ENCODE measurements at places on chromosomes 12 and 14. TPM values are rescaled to one million over a fixed set of nuclear protein-coding genes. Genes with fewer than 3 reads are reported as not detected.

The AJUBA gene
- total RNA-seq = 1.2 TPM

The TOMM20L gene
- total RNA-seq = 0.37 TPM

The PNN gene
- total RNA-seq = 92.5 TPM

The SLC10A1 gene
- total RNA-seq = not detected

DNA sequence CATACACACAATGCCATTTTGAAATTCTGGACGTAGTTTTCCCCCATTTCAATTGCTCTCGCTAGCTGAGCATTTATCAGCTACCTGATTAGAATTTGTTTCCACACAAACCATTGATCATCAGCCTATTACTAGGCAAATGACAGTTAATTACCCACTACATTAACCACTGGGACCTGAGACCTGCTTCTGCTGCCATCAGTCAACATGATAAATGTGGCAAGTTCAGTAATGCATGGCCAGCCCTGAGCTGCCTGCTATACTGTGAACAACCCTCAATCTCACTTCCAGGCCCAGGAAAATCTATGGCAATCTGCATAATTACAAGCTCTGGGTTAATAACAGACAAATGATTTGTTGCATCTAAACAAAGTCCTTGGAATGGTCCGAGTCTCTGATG lies 43.5 kb downstream of the LMO3 start:
- DNase-seq = no peak
- H3K27ac ChIP-seq = no peak overlapping the region
- no peaks in the 10 kb centered on the region for H3K27me3 ChIP-seq

GRCh38 chr12:76568130-76568529 lies 8.6 kb upstream of the OSBPL8 start:
- no peaks in the 10 kb centered on the region for H3K36me3 ChIP-seq
- H3K4me1 ChIP-seq = peaks cover 9% of the 10 kb centered on the region
- DNase-seq = no peak
- H3K27me3 ChIP-seq = no peaks in the 10 kb centered on the region

DNA sequence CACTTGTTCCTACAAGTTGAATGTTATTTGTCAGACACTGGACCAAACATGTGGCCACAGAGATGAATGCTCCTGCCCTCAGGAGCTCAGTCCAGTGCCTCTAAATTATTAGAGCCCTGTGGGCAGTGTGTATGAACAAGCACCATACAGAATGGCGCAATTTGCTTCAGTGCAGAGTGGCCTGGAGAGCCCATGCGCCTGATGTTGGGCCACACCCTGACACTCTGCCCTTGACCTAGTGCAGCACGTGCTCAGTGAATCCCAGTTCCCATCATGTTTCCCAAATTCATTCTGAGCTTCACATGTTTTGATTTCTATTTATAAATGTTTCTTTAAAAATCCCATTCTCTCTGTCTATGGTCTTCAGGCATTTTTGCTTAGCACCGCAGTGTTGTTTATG lies 116.8 kb downstream of the PRMT8 start:
- no peak overlapping the region for H3K27ac ChIP-seq
- H3K4me3 ChIP-seq = no peak overlapping the region
- DNase-seq = no peak
- H3K4me1 ChIP-seq = no peaks in the 10 kb centered on the region
- H3K36me3 ChIP-seq = no peaks in the 10 kb centered on the region
- H3K27me3 ChIP-seq = no peaks in the 10 kb centered on the region

GRCh38 chr14:86954623-86955022 lies 1038.4 kb downstream of the GALC start:
- H3K27ac ChIP-seq = no peak overlapping the region
- no peaks in the 10 kb centered on the region for H3K36me3 ChIP-seq
- no peak overlapping the region for H3K4me3 ChIP-seq
- H3K27me3 ChIP-seq = no peaks in the 10 kb centered on the region
- DNase-seq = no peak

DNA sequence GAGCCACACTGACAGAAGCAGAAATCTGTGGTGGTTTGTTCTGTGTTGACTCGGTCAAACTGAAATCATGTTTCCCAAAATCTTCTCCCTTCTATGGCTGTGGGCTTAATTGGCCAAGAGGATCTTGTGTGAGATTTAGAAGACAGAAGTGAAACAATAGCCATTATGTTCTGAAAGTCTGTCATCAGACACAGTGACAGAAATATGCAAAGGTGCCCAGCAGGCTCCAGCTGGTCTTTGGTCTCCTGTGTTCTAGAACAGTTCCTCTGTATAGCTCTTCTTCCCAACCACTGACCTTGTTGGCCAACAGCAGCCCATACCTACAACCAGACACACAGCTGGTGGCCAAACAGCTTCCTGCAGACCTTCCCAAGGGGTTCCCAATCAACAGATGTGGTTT lies 25.0 kb upstream of the COCH start:
- DNase-seq = no peak
- no peaks in the 10 kb centered on the region for H3K27me3 ChIP-seq
- no peak overlapping the region for H3K27ac ChIP-seq
- H3K4me3 ChIP-seq = no peak overlapping the region

- no peak overlapping the region for H3K27ac ChIP-seq
- H3K4me3 ChIP-seq = no peak overlapping the region
- H3K27me3 ChIP-seq = no peaks in the 10 kb centered on the region
Observed at GRCh38 chr12:67873355-67873754, 115.9 kb upstream of the IFNG-AS1 start.

DNA sequence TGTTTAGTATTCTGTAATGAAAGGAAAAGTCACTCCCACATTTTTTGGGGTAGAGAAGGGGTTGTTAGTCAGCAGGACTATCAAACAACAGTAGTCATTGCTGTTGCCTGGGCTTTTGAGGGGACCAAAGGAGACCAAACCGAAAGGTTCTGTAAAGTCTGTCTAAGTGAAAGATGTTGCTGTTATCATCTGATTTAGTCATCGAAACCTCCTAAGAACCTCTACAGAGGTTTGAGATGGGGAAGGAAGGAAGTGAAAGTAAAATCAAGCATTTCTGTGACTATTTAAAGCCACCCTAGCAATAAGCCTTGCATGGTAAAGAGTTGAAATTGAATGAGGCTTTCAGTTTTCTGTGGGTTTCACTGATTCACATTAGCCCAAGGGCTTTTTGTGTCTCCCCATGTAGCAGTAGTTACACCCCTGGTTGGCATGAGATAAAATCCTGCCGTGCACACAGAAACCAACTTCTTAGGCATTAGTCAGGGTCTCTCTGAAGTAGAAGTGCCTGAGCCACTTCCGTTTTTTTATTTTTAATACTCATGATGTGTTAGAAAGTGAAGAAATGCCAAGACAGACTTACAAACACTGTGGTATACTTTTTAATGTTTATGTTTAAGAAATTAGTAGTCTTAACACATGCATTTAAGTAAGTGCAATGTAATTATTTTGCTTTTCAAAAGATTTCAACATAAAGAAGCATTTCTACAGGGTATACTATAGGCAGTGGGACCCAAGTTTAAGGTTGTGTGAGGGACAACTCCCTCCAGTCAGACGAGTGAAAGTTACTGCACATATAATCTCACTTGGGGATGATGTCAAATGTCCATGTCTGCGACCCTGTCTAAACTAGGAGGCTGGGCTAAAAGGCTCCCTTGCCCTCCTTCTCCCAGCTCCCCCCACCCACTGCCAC lies 50.4 kb downstream of the DYRK2 start:
- peaks cover 31% of the 10 kb centered on the region for H3K4me1 ChIP-seq
- peak overlapping the region; percentile 43 for H3K4me3 ChIP-seq
- H3K27me3 ChIP-seq = no peaks in the 10 kb centered on the region
- peak overlapping the region; percentile 26 for H3K27ac ChIP-seq
- DNase-seq = peak; percentile 38

DNA sequence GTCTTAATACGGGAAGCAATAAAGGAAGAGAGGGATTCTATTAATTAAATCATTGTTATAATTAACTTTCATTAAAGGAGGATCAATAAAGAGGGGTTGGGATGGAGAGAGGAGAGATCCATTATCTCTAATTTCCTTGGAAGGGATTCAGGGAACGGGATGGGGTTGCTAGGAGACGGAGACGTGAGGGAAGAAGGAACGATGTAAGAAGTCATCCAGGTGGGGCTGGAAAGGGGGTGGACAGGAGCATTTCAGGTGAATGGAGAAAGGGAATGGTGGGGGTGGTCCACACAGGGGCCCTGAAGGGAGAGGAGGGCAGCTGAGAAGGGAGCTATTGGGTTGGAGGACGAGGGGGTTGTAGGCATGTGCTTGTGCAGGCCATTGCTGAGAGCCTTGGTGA lies 17.2 kb downstream of the CALCOCO1 start:
- no peak overlapping the region for H3K27ac ChIP-seq
- H3K27me3 ChIP-seq = peaks cover 3% of the 10 kb centered on the region
- no peak overlapping the region for H3K4me3 ChIP-seq
- H3K4me1 ChIP-seq = no peaks in the 10 kb centered on the region
- no peak for DNase-seq
- H3K36me3 ChIP-seq = peaks cover 10% of the 10 kb centered on the region

DNA sequence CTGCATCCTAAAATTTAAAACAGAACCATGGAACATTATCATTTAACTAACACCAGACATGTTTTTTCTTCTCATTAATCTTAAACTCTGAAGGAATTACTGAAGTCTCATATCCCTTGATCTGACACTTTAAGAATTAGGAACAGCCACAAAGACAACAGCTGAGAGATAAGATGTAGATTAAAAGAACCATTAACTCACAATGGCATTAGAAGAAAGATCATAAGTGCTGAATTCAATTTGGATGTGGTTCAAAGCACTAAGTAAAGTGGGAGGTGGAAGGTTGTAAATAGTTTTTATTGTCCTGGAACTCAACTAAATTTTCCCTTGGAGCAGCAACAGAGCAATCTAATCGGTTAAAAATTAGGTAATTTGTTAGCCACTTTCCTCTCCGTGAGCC lies 199.0 kb upstream of the ATP2B1 start:
- no peaks in the 10 kb centered on the region for H3K4me1 ChIP-seq
- no peak overlapping the region for H3K27ac ChIP-seq
- H3K4me3 ChIP-seq = no peak overlapping the region
- H3K36me3 ChIP-seq = no peaks in the 10 kb centered on the region
- no peaks in the 10 kb centered on the region for H3K27me3 ChIP-seq

DNA sequence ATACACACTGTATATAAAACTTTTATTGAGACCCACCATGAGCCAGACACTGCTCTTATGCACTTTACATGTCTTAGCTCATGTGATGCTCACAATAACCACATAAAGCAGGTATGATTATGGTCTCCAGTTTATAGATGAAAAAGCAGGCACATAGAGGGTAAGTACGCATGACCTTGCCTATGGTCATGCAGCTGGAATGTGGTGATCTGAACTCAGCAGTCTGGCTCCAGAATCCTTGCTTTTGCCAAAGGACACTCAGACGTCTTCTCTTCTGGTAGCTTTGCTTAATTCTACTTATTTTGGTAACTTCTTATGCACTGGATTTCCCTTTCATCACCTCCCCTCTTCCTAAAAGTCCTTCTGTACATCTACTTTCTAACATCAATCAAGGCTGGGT lies 103.3 kb upstream of the CRY1 start:
- H3K4me1 ChIP-seq = no peaks in the 10 kb centered on the region
- no peak for DNase-seq
- H3K27me3 ChIP-seq = no peaks in the 10 kb centered on the region
- H3K4me3 ChIP-seq = no peak overlapping the region
- no peaks in the 10 kb centered on the region for H3K36me3 ChIP-seq

DNA sequence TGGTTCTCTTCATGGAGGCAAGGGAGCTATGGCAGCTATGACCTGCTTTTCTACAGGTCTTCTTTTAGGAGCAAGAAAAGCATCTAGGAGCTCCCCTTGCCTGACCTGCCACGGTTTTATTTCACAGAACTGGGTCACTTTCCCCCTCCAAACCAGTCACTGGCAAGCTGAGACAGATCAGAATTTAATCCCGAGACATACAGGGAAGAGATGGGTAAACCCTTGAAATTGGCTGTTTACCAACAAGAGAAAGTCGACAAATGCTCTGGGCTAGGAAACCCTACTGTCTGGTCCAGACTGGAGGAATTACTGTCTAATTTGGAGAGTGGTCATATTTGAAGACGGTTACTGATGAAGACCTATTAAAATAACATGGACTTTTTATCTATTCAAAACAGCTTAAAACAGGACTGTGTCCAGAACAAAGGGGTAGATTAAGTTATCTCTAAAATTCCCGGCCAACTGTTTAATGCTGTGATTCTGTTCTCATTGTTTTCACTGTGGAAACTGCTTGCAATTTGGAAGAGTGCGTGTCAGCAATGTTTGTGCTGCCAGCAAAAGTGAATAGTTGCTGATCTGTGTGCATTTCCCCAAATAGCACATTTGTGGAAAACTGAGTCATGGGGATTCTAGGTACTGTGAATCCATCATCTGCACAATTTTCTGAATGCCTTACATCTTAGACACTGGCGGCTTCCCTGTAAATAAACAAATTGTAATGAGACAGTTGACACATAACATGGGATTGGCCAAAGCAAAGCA lies 73.4 kb upstream of the EEA1 start:
- no peak for DNase-seq
- no peak overlapping the region for H3K27ac ChIP-seq
- no peaks in the 10 kb centered on the region for H3K4me1 ChIP-seq
- no peaks in the 10 kb centered on the region for H3K36me3 ChIP-seq

- H3K27ac ChIP-seq = no peak overlapping the region
- no peaks in the 10 kb centered on the region for H3K4me1 ChIP-seq
- DNase-seq = no peak
Observed at GRCh38 chr14:87667659-87668058, 325.3 kb downstream of the GALC start.
